ENCODE measurements at places on chromosomes 4 and X.

GRCh38 chr4:6885953-6886557, 23.6 kb upstream of the TBC1D14 start:
- peak; percentile 58 for DNase-seq

DNA sequence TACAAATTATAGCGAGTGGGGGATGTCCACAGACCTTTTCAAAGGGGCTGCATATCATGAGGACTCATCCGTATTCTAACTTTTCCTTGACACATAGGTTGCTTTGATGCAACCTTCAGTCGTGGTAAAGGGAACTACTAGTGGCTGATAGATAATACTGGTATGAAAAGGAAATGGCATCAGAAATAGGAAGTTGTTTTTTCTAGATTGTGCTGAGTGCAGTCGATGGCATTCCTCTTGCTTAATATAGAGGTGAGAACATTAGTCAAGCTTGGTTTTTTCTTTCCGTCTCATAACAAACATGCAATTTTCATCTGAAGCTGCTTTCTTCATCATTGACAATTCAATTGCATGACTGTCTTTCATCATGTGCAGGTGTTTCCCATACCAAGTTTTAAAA, 16.6 kb downstream of the ENPEP start:
- DNase-seq, result no peak

DNA sequence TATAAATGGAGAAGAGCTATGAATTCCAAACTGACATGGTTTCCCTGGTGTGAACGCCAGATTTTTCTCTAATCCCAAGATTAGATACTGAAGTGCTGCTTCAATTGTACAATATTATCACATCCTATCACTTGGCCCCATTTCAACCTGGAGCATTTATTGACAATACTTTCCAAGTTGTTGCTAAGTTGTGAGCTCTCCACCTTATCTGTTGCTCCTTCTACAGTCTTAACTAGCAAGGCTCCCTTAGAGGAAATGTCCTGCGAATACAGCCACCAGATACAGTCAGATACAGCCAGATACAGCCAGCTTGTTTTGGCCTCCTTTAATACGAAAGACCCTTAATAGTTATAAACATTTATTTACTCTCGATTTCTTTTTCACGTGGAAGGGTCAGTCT, 466.3 kb upstream of the FAM241A start:
- peak; percentile 13 for DNase-seq

DNA sequence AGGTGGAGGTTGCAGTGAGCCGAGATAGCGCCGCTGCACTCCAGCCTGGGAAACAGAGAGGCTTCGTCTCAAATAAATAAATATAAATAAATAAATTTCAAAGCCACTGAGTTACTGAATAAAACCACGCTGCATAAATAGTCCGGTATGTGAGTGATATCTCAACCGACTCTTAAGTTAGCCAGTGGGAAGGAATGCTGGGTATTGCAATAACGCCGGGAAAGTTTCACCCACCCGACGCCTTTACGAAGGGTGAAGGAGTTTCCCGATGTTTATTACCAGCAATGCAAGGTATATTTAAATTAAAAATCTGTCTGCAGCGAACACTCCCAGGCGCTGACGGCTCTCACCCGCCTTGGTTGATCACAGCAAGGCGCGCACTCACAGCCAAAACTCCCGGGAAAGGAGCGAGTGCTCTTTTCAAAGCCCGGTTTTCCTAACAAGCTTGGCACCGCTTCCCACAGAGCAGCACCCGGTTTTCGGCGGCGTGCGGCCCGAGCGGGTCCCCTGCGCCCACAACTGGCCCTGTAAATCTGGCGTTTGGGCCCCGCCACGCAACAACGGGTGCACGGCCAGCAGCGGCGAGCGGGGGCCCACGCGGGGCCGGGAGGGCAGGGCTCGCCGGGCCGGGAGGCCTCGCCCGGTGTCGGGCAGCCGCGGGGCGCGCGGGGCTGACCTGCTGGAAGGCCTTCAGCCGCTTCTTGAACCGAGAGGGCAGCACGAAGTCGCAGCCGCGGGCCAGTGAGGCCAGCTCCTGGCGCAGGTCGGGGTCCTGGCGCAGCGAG, 13.7 kb downstream of the PPP2R3B start:
- DNase-seq, result peak; percentile 27

- DNase-seq, result peak; percentile 1
Measured at GRCh38 chr4:70583952-70584834, 7.9 kb upstream of the AMBN start.

DNA sequence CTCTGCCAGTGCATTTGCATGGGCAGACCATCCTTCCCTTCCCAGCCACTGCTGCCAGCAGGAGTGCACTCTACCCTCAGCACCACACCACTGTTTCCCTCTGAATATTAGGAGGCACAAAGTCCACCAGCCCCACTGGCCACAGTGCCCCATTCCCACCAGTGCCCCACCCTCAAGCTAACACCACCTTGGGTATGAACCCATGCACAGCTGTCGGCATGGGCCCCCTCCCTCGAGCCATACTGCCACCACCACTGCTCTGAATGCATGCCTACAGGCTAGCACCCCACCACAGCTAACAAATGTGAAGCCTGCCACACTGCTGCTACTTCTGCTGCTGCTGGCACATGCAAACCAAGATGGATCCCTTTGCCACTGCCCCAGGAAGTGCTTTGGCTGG, 810.4 kb downstream of the TRAM1L1 start:
- no peak for DNase-seq

- no peak for DNase-seq
Measured at GRCh38 chr4:74084984-74085383, 14.0 kb downstream of the CXCL2 start.

GRCh38 chr4:184156163-184156920, 61.3 kb downstream of the ENPP6 start:
- DNase-seq, result no peak

DNA sequence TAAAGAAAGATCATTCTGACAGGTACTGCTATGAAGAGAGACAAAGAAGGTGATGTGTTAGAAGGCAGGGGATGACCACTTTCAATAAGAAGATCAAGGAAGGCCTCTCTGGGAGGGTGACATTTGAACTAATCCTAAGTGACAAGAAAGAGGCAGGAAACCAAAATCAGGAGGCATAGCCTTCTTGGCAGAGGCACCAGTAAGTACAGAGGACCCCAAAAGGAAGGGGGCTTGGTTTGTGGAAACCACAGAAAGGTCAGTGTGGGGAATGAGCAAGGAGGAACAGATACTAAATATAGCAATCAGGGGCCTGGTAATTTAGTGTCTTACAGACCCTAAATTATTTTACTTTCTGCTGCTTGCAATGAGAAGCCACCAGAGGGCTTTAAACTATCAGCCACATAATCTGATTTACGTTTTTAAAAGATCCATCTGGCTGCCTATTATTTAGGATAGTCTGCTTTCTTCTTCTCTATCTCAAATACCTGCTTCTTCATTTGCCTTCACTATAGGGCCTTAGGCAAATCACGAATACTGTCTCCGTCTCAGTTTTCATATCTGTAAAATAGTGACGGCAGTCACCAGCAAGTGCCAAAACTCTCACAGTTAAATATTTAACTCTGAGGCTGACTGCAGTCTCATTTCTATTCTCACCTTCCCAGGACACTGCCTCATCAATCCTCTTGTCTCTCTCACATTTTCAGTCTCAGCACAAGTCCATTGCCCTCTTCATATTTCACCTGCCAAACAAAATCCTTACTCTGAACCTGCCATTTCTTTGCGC, 16.7 kb downstream of the NR3C2 start:
- no peak for DNase-seq

DNA sequence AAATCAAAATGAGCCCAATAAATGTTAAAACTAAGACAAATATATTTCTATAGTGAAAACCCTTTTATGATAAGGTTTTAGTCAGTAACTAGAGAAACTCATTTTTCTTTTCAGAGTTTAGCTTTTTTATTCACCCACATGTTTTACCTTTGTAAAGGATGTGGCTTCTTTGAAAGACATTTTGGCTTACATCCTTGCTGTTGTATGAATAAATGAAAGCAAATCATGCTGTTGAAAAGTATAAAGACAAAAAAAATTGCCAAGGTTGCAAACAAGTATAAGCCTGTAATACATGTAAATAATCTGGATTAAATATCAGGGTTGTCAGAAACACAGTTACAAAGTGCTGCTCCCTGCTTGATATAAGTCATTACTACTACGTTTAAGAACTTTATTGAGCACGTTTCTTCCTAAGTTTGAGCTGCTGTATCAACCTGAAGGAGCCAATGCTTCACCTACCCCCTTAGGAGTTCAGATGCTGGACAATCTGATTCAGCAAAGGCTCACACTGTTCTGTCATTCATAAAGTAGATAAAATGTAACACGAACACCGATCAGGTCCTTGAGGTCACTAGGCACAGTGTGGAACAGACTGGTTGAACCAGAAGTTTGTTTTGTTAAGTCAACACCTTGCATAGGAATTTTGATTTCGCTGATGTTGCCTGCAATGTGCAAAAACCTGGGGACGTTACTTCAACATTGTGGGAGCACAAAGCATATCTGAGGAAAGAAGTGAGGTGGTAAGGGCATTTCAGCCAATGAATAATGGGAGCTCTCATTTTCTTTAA, 321.2 kb upstream of the BMP3 start:
- no peak for DNase-seq

DNA sequence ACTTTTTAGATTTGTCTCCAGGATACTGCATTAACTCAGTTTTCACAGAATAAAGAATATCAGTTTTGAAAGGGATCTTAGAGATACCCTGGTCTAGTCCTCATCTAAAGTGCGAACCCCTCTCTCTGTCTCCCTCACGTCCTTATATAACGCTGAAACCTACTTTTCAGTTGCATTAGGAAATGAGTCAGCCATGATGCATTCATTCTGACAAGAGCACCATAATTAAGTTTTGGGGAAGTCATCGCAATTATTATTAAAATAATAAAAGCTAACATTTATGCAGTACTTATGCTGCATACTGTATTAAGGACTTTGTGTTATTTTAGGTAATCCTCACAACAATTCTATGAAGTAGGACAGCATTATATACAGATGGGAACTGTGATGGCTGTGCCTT, 116.1 kb downstream of the REELD1 start:
- peak; percentile 61 for DNase-seq

GRCh38 chr4:109662771-109663170, 40.5 kb downstream of the CASP6 start:
- DNase-seq, result no peak

DNA sequence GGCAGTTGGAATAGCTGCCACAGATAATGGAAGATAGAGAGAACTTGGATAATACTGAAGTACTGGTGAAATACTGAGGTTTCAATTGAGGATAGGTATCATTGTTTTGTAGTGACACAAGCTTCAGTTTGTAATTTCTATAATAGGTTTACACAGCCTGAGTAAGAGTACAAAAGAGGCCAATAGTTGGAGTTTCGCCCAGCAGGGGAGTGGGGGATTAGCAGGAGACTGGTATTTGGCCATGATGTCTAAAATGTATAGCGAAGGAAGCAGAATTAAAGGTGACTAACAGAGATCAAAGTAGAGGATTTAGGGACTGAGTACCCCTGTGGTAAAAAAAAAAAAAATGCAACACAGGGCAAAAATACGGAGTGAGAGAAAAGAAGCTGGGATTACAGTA, 129.5 kb downstream of the KCTD8 start:
- no peak for DNase-seq

DNA sequence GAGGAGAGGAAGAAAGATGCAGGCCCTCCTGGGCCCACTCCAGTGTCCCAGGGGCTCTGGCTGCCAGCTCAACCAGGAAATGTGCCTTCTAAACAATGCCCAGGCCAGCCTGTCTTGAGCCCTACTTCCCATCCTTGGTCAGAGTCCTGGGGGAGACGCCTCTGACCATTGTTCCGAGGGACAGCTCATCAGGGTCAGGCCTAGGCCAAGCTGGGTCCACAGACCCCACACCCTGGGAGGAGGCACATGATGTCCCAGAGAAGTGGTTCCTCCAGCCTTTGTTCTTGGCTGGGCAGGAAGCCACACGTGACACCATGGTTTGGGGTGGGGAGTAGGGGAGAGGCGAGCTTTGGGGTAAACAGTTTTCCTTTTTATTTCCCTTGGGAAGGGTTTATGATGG, 102.5 kb downstream of the EFNB1 start:
- DNase-seq, result peak; percentile 34

DNA sequence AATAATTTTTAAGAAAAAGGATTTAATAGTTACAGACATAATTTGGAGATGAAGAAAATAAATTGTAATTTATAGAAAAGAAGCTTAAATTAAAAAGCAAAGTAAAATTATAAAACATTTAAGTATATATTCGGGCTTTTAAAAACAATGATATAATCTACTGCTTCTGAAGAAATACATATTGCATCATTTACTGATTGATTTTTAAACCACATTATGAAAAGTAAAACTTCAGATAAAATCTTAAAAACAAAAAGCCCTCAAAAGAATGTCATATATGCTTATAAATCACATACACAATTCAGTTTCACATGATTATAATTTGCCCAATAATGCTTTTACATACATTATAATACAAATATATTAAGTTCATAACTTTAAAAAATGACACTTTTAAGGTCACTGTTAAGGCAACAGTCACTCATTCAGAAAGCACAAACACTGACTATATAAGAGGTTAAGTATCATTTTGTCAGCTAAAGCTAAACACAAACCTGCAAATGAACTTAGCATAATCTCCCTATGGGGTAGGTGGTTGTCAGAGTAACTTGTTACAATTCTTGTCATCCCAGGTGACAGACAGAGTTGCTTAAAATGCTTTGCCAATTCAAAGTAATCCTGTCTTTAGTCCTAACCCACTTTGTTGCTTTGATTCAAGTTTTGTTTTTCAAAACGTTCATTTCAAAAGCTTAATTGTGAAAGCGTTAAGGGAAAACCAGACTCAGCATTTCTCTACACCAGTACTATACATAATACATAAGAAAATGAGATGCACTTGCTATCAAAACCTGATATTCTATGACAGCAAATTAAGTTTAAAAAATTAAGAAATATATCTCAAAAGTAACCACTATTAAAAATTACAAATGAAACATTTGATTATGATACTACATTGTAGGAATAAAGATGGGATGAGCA, 90.6 kb upstream of the MAB21L2 start:
- no peak for DNase-seq

- no peak for DNase-seq
Measured at GRCh38 chr4:40737879-40738278, 11.9 kb upstream of the NSUN7 start.

DNA sequence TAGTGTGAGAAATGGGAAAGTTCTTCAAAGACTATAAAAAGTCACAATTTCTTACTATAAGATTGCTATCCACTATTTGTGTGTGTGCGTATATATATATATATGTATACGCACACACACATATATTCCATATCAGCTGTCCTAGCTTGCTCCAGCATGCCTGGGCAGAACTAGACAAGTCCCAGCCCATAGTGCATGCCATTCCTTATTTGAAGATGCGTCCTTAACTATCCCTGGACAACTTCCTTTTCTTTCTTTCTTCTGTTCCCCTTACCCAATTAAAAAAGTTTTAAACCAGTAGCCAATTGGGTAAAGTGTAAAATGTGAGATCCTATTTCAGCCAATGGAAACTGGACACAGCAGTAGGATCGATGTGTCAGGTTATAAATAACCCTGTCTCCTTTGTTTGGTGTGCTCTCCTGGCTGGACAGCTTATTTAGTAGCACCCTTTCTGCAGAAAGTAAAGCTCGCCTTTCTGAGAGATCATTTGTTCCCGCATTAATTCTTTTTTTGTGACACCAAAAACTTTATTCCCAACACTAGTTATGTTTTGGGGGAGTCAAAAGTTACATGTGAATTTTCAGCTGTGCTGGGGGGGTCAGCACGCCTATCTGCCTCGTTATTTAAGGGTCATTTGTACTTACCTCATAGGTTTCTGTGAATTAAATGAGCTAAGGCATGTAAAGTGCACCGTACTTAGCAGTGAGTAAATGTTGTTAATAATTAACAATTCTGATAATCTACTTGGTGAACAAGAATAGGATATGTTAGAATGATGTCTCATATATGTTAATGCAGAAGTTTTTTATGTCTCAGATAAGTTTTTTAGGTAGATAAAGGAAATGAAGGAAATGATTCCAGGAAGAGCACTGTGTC, 40.9 kb downstream of the KDM6A start:
- DNase-seq, result no peak

- no peak for DNase-seq
Measured at GRCh38 chr4:101198682-101199339, 148.5 kb downstream of the PPP3CA start.

Measured in dermis blood vessel endothelial cell (primary cell).